ENCODE measurements at places on chromosomes 13 and 19.

- no peak for DNase-seq
Measured at GRCh38 chr19:2477141-2477710, 1.3 kb downstream of the GADD45B start.

GRCh38 chr13:52428295-52428694 is 22.1 kb downstream of the VPS36 start:
- DNase-seq = no peak

DNA sequence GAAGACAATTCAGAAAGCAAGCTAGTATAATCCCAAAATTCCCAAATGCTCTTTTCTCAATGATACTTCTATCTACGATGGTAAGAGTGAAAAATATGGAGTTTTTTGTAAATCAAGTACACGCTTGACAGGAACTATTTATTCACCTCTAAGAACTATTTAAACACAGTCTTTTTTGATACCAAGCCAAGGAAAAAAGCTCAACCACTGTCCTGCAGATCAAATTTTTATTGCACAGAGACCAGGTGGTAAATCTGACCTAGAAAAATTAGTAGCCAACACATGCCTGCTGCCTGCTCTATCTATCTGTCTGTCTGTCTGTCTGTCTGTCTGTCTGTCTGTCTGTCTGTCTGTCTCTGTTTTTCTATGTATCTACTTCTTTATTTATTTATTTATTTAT is 292.2 kb downstream of the MZT1 start:
- no peak for DNase-seq

- DNase-seq = no peak
Measured at GRCh38 chr13:58376775-58377174, 745.2 kb downstream of the PCDH17 start.

DNA sequence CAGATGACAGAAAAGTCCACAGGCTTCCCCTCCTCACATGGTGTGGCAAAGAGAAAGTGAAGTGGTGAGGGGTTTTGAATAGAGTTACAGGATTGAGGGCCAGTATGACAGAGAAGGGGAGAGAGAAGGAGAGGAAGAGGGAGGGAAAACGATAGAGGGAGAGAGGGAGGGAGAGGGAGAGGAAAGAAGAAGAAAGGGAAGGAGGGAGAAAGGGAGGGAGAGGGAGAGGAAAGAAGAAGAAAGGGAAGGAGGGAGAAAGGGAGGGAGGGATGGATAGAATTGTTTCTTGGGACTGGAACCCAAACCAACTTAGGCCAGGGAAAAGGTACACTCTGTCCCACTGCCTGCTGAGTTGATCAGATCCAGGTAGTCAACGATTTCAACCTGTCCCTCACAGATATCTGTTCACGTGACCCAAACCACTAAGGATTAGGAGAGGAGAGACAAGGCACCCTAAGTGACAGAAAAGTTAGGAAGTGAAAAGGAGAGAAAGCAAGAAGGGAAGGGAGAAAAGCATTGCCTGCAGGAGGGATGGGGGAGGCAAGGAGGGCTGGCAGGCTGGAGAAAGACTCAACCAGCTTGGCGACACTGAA is 8.1 kb upstream of the IGFL3 start:
- DNase-seq = no peak

GRCh38 chr13:31008400-31009115 is 76.1 kb downstream of the TEX26 start:
- DNase-seq = no peak

DNA sequence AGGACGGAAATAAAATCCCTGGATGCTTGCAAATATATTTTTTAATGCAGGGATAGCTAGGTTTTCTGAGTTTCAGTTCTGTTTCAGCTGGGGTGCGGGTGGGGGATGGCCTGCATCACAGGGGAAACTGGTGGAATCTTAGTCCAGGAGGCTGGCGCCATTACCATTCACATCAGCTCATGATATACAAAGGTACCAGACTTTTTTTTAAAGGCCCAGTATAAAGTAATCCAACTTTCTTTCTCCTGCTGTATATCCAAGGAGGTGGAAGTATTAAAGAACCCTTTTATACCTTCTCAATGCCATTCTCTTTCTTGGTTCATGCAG is 343.8 kb downstream of the KCNRG start:
- DNase-seq = no peak

DNA sequence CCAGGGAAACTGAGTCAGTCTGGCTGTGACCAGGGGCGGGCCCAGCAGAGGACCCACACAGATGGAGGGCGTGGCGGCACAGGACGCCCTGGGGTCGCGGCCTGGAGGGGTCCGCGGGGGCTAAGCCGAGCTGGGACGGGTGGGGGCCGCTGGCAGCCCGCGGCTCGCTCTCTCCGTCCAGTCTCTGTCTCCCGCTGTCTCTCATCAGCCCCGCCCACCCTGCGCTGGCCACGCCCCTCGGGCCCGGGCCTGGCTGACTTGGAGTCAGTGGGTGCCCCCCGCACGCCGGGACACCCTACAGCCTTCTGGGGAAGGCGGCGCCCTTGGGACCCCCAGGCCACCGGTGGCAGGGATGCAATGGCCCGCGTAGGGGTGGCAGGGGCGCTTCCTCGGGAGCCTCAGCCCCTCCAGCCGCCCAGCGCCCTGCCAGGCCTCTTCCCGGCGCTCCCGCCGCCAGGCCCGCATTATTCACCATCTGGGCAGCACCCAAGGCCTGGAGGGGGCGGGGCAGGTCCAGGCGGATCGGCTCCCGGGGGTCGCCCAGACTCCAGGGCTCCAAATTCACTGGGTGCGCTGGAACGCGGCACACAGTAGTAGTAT is at the start of gene TBXA2R:
TBXA2R (minus strand) TSS at position 186 of the 600 bp plus-strand sequence. CDS start 6,241 bp downstream, outside the sequence.
- DNase-seq = peak; percentile 79

GRCh38 chr13:50713523-50714248 is 129.8 kb downstream of the DLEU7 start:
- DNase-seq = no peak

GRCh38 chr13:106042996-106043581 is 492.4 kb downstream of the EFNB2 start:
- DNase-seq = no peak

GRCh38 chr19:55581823-55582223 is 1.2 kb upstream of the ZNF579 start:
- DNase-seq = no peak

DNA sequence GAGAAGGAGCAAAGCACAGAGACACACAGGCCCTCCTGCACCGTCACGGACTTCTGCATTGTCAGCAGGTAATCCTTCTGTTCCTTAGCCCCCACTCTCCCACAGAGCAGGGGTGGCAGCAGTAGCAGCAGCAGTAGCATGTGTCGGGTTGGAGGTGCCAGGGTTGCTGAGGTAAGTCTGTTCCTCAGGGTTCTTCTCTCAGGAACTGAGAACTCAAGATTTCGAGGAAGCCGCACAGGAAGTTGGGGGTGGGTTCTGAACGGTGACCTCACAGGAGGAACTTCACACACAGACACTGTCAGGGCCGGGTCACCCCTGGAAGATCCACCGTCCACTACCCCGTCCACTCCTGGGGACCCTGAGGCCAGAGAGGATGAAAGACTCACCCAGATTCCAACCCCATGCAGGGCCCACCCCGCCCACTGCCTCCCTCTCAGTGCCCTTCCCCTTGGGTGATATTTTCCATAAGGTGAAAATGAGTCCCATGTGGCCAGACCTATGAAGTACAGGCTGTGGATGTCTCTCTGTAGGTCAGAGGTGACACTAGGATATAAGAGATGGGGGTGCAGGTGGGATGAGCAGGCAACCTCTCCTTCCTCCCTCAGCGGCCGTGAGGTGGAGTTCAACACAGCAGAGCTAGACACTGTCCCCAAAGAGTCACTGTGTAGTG is at the start of gene SIGLEC12:
SIGLEC12 (minus strand) TSS at position 207 of the 670 bp plus-strand sequence; CDS start at position 140, 67 bp downstream.
- DNase-seq = no peak

- no peak for DNase-seq
Measured at GRCh38 chr19:30386551-30387143, 14.5 kb downstream of the ZNF536 start.

- no peak for DNase-seq
Measured at GRCh38 chr13:95295026-95295425, 6.2 kb downstream of the ABCC4 start.

DNA sequence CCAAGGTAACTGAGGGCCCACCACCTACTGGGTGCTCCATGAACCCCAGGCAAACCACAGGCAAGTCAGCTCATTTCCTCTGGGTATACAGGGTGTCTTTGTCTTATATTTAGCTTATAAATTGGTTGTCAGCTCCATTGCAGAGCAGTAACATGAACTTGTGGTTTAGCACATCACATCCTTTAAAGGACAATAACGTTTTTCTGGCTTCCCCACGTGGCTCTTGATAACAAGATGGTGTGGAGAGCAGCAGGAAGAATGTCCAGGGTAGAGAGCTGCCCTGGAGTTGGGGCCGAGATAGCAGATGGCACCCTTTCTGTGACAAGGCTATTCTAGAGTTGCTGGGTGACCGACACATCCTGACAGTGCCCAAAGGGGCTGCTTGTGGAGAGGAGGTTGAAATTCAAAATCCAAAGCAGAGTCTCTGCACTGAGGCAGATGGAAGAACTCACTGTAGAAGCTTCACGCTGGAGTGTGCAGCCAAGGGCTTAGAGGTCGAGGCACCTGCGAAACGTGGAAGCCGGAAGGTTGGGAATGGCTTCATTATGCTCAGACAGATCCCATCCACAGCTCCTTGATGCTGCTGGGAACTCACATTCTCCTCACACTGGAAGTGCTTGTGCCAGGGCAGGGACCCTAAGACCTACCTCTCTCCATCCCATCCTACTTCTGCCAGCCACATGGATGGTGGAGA is 133.0 kb upstream of the FRY start:
- no peak for DNase-seq

DNA sequence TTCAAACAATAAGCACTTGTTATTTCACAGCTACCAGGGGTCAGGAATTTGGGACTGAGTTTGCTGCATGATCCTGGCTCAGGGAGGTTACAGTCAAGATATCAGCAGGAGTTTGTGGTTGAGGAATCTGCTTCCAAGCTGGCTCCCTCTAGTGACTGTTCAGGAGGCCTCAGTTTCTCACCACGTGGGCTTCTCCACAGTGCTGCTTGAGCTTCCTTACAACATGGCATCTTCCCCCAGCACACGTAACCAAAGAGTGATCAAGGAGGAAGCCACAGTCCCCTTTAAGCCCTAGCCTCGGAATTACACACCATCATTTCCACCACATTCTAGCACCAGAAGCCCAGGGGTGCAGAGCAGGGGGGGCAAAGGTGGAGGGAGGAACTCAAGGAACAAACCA is 28.8 kb downstream of the CELF5 start:
- no peak for DNase-seq

- DNase-seq = no peak
Measured at GRCh38 chr13:96218475-96218874, 128.6 kb downstream of the HS6ST3 start.

DNA sequence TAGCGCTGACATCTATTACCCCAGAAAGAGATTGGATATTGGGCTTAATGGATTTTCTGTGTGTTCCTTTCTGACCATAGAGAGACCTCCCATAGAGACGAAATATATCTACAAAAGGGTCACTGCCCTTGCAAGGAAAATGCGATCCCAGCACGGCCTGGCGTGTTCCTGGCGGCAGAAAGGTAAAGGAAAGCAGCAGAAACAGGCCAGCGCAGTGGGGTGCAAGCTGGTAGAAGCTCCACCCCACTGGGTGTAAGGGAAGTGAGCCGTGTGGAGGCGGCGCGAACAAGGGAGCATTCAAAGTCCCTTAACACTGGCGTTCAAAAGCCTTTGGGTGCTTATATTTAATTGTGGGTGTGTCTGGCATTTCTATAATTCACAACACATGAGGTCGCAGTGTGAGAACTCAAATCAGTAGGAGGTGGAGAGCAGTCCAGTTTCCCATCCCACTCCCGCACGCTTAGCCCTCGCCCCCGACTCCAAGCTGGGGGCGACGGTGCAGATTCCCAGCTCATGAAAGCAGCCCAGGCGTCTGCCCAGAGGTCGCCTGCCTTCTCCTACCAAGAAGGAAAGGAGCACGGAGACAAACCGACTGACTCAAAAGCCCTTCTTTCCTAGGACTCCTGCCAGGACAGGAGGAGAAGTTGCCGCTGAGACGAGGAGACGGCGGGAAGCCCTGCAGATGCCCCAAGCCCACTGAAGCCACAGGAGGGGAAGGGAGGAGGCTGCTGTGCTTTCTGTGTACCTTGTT is 478.4 kb downstream of the FOXO1 start:
- peak; percentile 32 for DNase-seq

GRCh38 chr13:44676534-44676933 is 100.4 kb upstream of the TSC22D1 start:
- DNase-seq = no peak

GRCh38 chr19:40252395-40252794 is 25.9 kb upstream of the CCNP start:
- DNase-seq = no peak

- DNase-seq = no peak
Measured at GRCh38 chr19:47651132-47651531, 42.2 kb downstream of the BICRA start.

DNA sequence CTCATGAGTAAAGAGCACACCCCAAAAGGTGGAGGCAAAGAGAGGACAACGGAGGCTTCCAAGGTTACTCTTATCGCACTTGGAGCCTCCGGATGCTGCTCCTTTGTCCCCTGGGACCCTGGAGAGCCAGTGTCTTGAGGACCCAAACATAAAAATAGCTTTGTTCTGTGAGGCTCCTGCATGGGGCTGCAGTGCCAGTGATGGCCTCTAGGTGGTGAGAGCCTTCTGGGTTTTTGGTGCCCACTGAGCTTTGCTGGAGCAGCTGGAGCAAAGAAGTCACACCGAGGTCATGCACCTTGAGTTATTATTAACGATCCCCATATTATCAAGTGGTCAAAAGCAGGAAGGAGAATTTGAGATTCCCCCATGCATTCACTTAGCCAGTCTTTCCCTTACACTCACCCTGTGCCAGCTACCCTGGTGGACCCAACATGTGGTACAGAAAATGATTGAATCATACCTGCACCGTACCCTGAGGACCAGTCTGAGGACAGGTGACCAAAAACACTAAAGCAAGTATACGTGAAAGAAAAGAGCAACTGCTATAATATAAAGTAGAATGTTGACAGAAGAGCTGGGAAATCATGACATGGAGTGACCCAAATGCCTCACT is 41.5 kb downstream of the ZNF682 start:
- DNase-seq = peak; percentile 6

- DNase-seq = peak; percentile 78
Measured at GRCh38 chr19:30682999-30683536, 310.9 kb downstream of the ZNF536 start.

- no peak for DNase-seq
Measured at GRCh38 chr13:73601708-73602107, 532.5 kb downstream of the KLF12 start.

DNA sequence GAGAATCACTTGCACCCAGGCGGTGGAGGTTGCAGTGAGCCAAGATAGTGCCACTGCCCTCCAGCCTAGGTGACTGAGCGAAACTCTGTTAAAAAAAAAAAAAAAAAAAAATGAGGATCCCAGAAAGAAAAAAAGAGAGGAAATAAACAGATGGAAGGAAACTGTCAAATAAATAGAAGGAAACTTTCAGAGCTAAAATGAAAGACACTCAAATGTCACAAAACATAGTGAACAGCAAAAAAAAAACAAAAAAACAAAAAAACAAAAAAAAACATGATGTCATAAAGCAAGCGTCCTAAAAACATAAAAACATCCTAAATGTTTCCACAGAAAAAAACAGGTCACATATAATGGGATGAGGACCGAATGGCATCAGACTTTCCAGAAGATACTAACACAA is 15.0 kb downstream of the MLLT1 start:
- DNase-seq = no peak

- DNase-seq = no peak
Measured at GRCh38 chr13:107743100-107743499, 472.2 kb downstream of the LIG4 start.

GRCh38 chr19:57560049-57560491 is 407 bp upstream of the ZNF550 start:
- DNase-seq = no peak

GRCh38 chr19:32308431-32309077 is 36.9 kb upstream of the ZNF507 start:
- no peak for DNase-seq

GRCh38 chr13:83773961-83774360 is 108.3 kb downstream of the SLITRK1 start:
- DNase-seq = no peak

GRCh38 chr19:33221638-33222037 is 4.0 kb downstream of the SLC7A10 start:
- no peak for DNase-seq
